Activated naive CD8-positive, alpha-beta T cell treated with anti-CD3 and anti-CD28 coated beads, Interleukin-2, amount 50 U/mL, for 16 hours (primary cell): ENCODE measurements at places on chromosomes 7 and 10.

DNA sequence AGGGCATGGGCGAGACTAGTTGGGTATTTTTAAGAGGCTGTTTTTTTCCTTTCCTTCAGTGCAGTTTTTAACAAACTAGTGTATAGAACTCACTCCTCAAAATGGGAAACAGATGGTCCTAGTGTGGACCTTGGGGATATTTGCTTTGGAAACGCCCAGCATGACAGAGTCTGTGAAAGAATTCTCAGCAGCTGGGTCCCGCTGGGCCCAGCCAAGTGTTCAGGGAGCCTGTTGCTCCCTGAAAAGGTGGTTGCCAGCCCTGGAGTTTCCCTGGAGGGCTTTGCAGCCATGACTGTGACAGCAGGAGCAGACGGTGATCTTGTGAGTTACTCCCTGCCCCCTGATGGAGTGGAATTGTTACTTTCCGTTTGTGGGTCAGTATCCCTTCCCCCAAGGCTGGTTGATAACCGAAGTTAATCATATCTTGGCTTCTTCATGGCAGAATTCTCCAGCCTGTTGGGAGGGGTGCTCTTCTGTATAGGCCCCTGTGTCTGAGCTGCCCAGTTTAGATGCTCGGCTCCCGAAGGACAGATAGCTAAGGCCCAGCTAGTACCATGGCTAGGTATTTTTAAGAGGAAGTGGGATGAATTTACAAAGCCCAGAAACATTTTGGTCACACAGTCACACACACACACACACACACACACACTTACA, 278.6 kb upstream of the HABP2 start:
- DNase-seq: no peak

DNA sequence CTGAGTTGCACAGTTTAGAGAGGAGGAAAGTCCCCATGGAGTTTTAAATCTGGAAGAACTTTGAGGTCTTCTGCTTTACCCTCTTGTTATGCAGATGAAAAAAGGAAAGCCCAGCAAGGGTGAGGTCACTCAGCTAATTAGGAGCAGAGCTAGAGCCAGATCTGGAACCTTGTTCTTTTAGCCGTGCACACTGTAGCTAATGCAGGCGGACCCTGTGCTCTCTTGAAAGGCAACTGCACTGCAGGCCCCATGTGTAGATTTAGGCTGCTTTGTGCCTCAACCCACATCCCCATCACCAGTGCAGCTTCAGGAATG, 63.4 kb downstream of the SYPL1 start:
- no peak for DNase-seq

DNA sequence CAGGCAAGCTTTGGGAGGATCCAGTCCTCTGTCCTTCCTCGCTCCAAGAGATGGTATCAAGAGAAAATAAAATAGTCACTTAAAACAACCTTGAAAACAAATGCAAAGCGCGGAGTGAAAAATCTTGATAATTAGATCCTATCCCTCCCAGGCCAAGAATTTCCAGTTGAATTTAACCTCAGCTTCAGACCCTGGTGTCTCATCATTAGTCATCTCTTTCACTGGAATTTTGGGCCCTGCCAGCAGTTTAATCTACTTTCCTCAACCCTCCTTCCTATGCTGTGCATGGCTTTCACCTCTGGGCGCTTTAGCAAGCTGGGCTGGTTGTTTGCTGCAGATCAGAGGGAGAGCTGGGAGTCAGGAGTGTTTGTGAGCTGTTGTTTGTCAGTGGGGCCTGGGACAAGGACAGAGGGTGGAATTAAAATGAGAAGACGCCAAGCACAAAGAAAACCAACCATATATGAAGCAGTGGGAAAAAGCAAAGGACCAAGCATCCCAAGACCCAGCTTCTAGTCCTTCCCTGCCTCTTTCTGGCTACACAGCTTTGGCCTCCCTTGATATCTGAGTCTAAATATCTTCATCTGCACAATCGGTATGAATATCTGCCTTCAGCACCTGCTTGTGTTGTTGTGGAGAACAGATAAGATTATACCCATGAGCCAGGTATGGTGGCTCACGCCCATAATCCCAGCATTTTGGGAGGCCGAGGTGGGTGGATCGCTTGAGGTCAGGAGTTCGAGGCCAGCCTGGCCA, 13.5 kb downstream of the MYOF start:
- DNase-seq: no peak

DNA sequence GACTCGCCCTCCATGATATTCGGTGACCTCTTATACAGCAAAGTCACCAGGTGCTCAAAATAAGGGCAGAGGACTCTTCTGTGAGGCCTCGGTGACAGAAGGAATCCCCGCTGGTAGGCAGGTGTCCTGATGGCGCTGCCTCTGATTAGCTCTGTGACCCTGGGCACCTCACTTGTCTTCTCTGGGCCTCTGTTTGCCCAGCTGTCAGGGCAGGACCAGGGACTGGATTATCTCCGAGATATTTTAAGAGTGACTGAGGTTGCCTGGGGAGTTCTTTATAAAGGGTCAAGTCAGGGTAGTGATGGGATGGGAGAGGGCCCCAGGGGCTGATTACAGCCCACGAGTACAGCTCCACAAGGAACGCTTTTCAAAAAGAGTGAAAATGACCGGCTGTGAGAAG, 70.9 kb upstream of the SAMD8 start:
- DNase-seq: no peak

- DNase-seq: no peak
Observed at GRCh38 chr7:117041007-117041406, 87.7 kb downstream of the ST7 start.

DNA sequence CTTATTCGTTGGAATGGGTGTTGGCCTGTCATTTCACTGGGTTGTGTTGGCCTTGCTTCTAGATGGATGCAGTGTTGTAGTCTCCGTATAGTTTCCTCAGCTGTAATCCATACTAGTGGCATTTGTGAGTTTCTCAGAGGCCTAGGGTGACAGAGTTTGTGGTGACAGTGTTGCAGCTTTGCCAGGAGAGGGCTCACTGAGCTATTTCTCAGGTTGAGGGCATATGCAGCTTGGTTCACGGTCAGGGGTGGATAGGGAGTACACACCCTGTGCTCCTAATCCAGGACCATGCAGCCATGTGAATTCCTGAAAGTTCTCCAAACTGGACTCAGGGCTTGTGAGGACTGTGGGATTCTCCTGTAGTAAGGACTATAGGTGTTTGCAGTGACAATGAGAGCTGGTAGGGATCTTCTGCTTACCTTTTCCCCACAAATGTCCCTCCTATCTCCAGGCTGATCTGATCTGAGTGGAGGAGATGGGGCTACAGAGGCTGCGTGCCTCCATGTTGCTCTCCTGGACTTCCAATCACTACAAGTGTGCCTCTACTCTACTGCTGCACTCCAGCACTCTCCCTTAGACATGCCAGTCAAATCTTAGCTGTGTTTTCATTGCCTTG, 229.0 kb downstream of the STK31 start:
- no peak for DNase-seq

- DNase-seq: no peak
Observed at GRCh38 chr10:96496281-96496925, 17.3 kb downstream of the TLL2 start.

- DNase-seq: no peak
Observed at GRCh38 chr7:74289659-74290552, 699 bp downstream of the CLIP2 start.

GRCh38 chr7:387132-388022, 97.4 kb downstream of the FOXL3 start:
- no peak for DNase-seq

- no peak for DNase-seq
Observed at GRCh38 chr7:118288098-118288497, 63.6 kb downstream of the ANKRD7 start.

DNA sequence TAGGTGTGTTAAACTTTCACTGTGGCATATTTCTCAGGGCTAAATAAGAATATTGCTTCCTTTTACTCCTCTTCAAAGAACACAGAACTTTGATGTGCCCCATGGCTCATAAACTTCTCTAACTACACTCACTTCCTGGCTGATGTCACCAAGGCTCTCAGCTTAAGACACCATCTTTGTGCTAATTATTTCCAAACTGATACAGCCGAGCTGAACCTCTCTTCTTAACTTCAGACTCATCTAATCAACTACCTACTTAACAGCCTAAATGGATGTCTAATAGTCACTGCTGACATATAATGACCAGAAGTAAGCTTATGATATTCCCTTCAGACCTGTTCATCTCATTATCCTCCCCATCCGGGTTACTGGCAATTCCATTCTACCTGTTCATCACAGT, 3.6 kb downstream of the C10orf67 start:
- no peak for DNase-seq

- DNase-seq: no peak
Observed at GRCh38 chr7:6654113-6654841, 17.2 kb downstream of the ZNF316 start.

DNA sequence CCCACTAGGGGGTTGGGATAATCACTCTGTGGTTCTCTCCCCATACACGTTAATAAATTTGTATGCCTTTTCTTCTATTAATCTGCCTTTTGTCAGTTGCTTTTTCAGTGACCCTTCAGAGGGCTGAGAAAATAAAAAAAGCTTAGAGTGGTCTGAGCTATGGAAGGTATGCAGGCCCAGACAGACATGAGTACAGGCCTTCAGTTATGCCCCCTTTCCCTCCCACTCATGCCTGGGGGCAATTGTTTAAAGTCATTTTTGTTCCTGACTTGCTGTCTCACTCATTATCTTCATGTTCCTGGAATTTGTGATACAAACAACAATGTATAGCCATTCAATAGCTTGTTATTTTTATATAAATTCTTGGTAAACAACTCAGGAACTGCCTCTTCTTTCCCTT, 170.8 kb downstream of the AKR1D1 start:
- DNase-seq: no peak

DNA sequence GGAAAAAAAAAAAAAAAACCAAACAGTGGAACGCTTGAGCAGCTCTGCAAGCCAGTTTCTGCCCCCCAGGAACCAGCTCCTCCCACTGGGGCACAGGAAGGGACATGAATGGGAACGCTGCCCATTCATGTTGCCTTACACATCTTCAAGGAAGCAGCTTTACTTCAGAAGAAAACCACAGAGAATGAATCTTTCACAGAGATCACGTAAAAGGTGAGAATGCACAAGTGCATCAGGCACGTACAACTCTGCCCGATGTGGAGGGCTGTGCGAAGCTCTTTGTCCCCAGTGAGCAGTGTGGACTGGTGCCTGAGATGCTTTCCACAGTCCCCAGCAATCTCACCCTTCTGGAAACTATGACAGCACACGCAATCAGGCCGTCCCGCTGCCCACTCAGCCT, 106.2 kb downstream of the DLG5 start:
- DNase-seq: no peak

- DNase-seq: no peak
Observed at GRCh38 chr10:128626397-128627000, 500.3 kb upstream of the MKI67 start.

DNA sequence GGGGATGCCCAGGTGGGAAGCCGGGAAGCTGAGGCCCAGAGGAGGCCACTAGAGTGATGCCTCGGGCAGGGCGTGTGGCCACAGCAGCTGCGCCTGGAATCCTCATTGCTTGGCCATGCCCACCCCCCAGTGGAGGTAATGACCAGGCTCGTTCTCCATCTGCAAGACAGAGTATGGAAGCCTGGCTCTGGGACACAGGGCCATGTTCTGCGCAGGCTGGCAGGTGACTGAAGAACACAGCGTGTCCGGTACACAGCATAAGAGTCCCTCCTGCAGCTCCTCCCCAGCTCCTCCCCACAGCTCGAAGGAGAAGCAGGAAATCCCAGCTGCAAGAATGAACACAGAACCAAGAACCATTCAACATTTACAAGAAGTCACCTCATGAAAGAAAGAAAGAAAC, 64.8 kb downstream of the SMURF1 start:
- DNase-seq: no peak

- DNase-seq: no peak
Observed at GRCh38 chr7:100547872-100548271, 8.9 kb downstream of the AGFG2 start.

DNA sequence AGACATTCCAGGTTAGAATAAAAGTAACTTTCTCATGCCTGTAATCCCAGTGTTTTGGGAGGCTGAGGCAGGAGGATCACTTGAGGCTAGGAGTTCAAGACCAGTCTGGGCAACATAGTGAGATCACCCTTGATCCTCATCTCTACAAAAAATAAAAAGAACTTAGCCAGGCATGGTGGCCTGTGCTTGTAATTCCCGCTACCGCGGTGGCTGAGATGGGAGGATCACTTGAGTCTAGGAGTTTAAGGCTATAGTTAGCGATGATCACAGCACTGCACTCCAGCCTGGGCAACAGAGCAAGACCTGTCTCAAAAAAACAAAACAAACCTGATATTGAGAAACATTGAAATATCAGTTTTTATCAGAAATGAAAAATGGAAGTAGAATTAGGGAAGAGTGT, 4.6 kb downstream of the TET1 start:
- DNase-seq: no peak

- DNase-seq: no peak
Observed at GRCh38 chr7:496528-497295, 22.9 kb downstream of the PDGFA start.

GRCh38 chr10:23079700-23080099, 15.7 kb upstream of the MSRB2 start:
- no peak for DNase-seq

DNA sequence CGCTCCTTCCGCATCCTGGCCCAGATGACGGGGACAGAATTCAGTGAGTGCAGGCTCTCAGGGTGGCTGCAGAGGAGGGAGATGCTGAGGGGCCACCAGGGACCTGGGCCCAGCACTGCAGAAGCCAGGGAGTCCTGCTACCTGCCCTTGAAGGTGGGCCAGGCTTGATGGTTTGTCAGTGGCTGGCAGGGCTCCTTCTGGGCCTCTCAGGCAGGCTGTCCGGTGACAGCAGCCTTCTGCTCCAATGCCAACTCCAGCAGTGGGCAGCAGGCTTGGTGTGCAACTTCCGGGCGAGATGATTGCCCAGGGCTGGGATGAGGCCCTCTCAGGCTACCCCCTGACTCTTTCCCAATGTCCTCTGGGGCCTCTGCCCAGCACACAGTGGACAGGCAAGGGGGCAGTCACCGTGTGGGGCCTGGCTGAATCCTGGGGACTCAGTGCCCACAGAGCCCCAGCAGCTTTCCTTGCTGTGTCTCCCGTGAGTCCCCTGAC, 23.8 kb downstream of the LDB3 start:
- DNase-seq: no peak

DNA sequence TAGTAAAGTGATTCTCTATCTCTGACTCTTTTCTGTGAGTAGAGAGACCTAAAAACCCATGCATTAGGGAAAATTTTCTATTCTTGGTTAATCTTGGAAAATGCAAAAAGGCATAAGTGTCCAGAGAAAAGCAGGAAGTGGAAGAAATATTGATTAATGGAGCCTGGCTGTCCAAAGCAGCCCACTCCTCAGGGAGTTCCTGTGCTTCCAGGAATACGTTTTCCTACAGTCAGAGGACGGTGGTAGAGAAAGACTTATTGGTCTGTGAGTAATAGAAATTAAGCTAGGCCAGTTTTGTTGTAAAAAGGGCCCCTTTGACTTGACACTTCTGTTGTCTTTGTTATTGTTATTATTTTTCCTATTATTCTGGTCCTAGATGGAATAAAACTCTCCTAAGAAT, 157.8 kb downstream of the NRP1 start:
- no peak for DNase-seq

- no peak for DNase-seq
Observed at GRCh38 chr7:24574386-24574785, 1.1 kb downstream of the PALS2 start.

- no peak for DNase-seq
Observed at GRCh38 chr10:116892907-116893685, 43.8 kb downstream of the ENO4 start.
